ENCODE measurements at places on chromosomes 16 and 17.

DNA sequence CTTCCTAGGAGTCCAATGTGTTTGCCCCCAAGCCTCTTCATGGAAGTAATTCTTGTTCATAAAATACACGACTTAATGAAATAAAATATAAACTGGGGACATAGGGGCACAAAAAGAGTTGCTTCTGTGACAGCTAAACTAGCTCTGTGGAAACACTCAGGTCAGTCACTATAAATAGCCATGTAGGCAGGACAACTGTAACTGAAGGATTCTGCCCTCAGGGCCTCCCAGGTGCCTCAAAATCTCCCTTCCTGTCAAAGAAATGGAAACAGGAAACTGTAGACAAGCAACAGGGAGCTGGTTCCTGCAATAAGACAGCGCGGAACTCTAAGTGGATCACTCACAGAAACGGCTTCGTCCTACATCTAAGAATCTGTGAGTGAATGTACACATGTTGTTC, 178.1 kb upstream of the ZFHX3 start:
- DNase-seq, result no peak

- DNase-seq, result peak; percentile 43
Observed at GRCh38 chr17:56592487-56593085, 913 bp upstream of the NOG start.

DNA sequence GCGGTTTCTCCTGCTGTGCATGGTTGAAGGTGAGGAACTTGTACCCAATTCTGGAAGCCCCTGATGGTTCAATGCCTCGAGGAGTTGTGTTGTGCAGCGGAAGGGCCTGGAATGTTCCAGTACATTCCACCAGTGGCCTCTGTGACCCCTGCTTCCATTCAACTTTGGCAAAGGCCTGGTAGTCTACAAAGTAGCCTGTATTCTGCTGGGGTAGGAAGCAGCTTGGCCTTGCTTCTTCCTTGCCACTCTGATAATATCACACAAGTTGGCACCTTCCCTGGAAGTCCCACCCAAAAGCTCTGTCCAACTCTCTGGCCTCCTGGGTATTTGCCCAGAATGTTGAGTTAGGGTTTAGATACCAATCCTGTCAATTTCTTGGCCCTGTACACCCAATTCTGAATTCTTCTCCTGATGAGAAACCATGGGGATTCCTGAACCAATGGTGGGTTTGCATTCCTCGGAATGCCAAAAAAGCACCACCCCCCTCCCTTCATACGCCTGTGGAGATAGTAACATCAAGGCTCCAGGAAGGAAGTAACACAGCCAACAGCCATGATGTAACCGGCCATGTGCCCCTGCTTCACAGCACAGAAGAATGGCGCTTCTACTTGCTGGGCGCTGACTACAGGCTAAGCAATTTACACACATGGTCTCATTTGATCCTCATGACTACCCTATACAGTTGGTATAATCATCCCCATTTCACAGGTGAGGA, 11.8 kb upstream of the FAM117A start:
- no peak for DNase-seq

- no peak for DNase-seq
Observed at GRCh38 chr16:51431517-51432241, 280.6 kb upstream of the SALL1 start.

DNA sequence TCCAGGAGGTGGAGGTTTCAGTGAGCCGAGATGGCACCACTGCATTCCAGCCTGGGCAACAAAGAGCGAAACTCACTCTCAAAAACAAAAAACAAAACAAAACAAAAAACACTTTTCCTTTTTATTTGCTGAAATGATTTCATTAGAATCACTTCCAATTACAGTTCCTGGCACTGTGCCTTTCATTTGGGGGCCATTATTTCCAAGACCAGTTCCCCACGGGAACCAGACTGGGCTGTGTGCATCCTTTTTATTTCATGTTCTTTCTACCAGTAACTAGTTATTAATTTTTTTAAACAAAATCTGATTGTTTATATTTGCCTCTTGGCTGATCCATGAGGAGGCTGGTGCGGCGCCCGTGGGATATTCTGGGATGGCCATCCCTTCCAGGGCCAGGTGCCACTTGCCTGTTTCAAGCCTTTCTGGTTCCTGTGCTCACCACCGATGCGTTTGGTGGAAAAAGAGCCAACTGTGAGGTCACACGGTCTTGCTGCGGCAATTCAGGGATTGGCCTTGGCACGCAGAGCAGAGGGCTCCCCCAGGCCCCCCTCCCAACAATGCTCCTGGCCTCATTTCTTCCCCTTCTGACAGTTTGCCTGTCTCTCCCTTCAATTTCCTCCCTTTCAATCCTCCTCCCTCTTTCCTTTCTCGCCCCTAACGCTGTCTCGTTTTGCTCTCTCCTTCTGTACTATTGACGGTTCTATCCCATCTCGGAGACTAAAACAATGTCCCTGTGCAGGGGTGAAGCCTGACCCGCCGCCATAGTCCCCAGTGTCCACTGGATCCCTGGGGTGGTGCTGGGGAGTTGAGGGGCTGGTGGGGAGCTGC, 13.4 kb downstream of the UBALD1 start:
- no peak for DNase-seq

DNA sequence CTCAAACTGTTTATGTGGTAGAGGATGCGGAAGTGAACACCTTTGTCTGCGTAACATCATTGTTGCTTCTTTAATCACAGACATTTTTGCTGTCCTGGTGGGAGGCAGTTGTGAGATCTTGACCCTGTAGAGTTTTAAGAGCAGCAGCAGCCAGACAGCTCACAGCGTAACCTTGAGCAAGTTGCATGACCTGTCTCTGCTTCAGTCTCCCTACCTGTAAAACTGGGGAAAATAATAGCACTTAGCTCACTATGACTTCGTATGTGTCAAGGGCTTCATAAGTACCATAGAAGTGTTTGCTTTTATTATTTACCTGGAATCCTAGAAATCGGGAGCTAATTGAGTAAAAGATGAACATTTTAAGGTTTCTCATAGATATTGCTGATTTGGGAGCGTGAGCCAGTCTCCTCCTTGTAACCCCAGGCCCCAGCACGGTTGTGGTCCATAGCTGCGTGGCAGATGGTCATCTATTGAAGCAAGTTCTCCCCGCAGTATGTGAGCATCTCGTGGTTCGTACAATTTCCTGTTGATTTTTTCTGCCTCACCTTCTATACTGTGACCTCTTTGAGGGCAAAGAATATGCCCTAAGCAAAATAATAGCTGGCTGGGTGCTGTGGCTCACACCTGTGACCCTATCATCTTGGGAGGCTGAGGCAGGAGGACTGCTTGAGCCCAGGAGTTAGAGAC, 34.4 kb downstream of the GPRC5B start:
- no peak for DNase-seq

- no peak for DNase-seq
Observed at GRCh38 chr17:67165201-67165600, 79.8 kb downstream of the HELZ start.

DNA sequence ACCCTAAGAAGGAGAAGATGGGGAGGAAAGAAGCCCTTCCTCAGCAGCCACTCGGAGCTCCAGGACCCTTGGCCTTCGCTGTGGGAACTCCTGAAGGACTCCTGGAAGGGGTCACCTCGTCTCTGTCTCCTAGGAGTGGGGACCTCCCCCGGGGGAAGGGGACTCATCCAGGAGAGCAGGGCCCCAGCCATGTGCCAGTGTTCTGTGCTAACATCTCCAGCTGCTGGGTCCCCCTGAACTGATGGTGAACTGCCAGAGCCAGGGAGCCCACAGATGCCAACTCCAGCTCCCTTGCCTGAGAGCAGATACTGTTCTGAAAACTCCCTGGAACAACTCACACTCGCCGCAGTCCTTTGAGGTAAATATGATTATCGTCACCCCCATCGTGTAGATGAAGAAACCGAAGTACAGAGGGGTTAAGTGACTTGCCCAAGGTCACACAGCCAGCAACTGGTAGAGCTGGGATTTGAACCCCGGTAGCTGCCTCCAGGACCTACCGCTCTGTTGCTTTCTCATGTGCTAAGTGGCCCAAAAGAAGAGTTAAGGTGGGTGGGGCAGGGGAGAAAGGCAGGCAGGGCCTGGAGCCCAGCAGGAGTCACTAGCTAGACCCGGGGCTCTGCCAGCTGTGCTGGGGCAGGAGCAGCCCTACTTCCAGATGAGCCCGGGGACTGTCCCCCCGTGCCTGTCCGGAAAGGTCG, 10.5 kb downstream of the TIMM22 start:
- no peak for DNase-seq

DNA sequence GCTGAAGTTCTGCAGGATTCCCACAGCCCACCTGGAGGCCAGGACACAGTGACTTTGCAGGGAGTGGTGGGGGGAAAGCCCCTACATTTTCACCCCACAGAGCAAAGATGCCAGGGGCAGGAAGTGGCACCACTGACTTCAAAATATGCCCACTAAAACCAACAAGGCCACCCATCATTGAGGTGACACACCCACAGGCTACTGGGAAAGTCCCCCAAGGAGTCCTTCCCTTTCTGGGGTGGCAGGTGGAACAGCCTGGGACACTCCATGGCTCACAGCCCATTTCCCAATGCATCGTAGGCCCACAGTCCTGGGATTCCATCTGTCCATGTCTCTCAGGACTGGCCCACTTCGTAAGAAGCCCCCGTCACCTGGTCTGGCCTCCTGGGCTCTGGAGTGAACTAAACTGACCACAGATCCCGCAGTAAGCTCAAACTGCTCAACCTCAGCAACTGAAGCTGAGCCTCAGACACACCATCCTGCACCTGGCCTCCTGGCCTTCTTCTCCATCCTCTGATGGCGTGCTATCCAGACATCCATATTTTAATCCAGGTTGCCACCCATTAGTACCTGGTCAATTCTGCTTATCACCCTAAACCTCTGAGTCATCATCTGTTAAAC, 7.5 kb upstream of the CCL1 start:
- DNase-seq, result no peak

Measured in activated naive CD4-positive, alpha-beta T cell (primary cell).